ENCODE measurements at places on chromosomes 12 and 14.

GRCh38 chr12:69243099-69244084 lies 4.0 kb downstream of the CPSF6 start:
- DNase-seq, result no peak

DNA sequence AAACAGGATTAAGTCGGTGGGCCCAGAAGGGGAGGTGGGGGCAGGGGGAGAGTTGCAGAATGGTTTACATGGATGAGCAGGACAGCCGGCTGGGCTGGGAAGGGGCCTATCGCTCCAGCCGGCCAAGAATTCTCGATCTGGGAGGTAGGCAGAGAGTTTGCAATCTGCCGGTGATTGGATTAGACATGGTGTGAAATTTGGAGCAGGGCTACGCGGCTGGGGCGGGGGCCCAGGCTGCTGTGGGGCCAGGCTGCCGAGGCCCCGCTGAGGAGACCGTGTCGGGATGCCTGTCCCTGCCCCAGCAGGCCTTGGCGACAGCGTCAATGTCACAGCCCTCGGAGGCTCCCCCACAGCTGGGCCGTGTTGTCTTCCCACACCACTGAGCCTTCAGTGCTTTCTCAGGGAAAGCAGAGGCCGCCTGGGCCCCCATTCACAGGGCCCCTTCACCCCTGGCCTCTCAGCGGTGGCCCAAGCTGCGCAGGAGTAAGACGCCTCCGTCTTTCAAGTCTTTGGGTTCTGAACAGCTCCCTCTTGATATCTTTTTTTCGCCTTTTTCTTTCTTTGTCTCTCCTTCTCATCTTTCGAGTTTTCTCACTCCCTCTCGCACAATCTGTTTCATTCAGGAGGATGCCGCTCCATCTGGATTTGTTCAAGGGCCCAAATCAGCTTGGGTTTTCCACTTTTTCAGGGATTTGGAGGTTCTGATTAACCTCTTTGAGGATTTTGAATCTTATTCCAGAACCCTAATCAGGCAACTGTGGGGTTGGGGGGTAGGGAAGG lies 117.5 kb upstream of the PARP11 start:
- DNase-seq, result no peak

DNA sequence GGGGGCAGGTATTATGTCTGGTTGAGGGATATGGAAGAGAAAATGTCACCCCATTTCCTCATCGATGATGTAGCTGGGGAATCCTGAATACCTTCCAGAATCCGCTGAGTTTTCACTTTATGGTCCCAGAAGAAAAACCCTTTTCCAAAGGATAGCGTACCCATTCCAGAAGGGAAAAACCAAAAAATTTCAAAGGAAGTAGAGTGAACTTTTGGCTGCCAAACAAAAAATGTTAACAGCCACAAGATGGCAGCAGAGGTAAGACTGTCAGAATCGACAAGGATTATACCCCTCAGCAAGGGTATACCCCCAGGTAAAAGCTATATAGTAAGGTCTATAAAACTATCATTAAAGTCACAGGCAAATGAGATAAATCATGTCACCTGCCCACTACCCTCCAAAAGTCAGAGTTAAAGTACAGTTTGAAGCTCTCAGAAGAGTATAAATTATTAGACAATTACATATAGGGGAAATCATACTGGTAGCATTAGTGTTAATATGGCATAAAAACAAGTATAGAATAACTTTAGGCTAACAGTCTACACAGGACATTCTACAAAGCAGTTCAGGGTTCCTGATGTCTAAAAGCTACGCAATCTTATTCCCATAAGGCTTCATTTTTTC lies 18.0 kb downstream of the ACIN1 start:
- DNase-seq, result no peak

- DNase-seq, result no peak
These were observed 11.1 kb upstream of the GPX2 start for GRCh38 chr14:64953661-64954060.

- peak; percentile 90 for DNase-seq
These were observed 7.7 kb downstream of the ENDOU start for GRCh38 chr12:47717443-47718193.

DNA sequence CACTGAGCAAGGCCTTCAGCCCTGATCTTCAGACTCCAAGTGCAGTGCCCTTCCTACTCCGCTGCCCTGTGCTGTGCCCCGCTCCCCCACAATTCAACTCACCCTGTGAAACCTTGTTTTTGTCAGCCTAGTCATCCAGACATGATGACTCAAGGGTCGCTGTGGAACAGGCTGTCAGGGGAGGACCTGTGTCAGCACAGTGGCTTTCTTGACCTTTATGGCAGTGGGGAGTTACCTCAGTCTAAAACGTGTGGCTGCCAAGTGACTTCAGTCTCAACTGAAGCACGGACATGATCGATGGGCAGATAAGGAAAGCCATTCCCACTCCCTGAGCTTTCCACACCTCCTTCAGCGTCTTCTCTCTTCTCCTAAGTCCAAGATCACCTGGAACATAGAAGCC lies 16.3 kb upstream of the FLVCR2 start:
- no peak for DNase-seq

GRCh38 chr14:67487937-67488893 lies at the start of gene TMEM229B:
TSS of gene TMEM229B (minus strand) at chr14:67488721. CDS start at chr14:67473923, 14,798 bp downstream.
- no peak for DNase-seq

DNA sequence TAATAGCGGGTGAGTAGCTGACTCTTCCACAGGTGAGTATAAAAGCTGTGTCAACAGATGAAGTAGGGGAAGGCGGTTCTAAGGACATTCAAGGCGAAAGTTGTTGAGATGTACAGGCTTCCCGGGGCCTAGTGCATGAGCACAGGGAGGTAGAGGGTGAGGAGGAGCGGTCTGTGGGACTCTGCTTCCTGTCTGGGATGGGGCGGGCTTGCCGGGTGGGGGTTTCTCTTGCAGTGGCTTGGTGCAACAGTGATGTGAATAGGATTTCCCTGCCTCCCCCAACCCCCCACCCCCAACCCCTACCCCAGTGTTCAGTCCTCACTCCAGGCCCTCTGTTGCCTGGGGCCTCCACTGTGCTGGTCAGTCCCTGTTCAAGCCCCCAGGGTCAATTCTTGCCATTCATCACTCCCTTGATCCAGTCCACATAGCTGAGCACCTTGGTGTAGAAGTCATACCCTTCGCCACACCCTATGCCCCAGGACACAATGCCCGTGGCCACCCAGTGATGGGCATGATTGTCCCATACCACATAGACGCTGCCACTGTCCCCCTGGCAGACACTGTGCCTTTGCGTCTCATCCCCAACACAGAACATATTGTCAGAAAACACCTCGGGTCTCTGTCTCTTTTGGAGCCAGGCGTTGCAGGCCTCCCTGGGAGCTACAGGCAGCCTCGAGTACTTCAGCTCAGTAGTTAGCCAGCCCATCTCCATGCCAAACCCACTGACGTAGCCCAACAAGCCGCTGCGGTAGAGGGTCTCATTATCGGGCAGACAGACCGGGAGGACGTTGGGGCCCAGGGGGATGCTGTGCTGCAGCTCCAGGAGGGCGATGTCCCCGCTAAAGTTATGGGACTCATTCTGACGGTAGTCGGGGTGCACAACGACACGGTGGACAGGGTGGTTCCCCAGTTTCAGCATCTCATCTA lies 4.0 kb upstream of the C1R start:
- DNase-seq, result no peak

DNA sequence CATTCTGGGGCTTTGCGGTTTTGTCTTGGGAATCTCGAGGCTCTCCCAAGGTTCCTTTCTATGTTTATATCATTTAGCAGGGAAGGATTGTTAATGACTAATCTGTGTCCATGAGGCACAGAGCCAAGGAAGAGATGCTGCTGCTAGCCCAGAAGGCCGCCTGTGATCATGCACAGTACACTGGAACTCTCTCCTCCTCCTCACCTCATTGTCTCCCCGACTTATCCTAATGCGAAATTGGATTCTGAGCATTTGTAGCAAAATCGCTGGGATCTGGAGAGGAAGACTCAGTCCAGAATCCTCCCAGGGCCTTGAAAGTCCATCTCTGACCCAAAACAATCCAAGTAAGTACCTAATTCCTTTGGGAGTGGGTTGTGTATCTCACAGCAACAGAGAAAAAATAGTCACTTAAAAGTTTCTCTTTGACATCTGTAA lies at the start of gene NR1H4:
TSS of gene NR1H4 (plus strand) at position 151 of the 435 bp plus-strand sequence. CDS start 19,458 bp downstream, outside the sequence.
- DNase-seq, result no peak

Measured in umbilical cord (tissue), 2 donors.